ENCODE measurements at places on chromosomes 7 and 10. TPM values are rescaled to one million over a fixed set of nuclear protein-coding genes. Genes with fewer than 3 reads are reported as not detected.

Gene KIF11
- total RNA-seq: not detected

Gene MLXIPL
- total RNA-seq: 297 TPM

Gene OR2A42
- total RNA-seq: not detected

Gene IFRD1
- 35.1 TPM for total RNA-seq

Gene NRCAM
- total RNA-seq: 0.53 TPM

Gene TMEM248
- 278 TPM for total RNA-seq

Gene DGKB
- not detected for total RNA-seq

Gene SPDYE9
- not detected for total RNA-seq

Gene RADIL
- total RNA-seq: 42.4 TPM

Gene CAMK2G
- 60.3 TPM for total RNA-seq

Gene DYNC1I1
- 13.2 TPM for total RNA-seq

Gene CHRM2
- total RNA-seq: not detected

Gene GHRHR
- not detected for total RNA-seq

Gene SLC16A12
- total RNA-seq: not detected

Gene RAB18
- total RNA-seq: 8.3 TPM

Gene TAS2R41
- total RNA-seq: not detected

Gene CRTAC1
- total RNA-seq: 25.2 TPM

Gene SPAM1
- not detected for total RNA-seq

Gene RBM20
- 4.8 TPM for total RNA-seq

All from ascending aorta (tissue), 2 donors.